Liver (tissue), 10 donors: ENCODE measurements at places on chromosomes 2 and 18. TPM values are rescaled to one million over a fixed set of nuclear protein-coding genes. Genes with fewer than 3 reads are reported as not detected.

ABHD1 gene
- 0.54 TPM for polyA plus RNA-seq

DNA sequence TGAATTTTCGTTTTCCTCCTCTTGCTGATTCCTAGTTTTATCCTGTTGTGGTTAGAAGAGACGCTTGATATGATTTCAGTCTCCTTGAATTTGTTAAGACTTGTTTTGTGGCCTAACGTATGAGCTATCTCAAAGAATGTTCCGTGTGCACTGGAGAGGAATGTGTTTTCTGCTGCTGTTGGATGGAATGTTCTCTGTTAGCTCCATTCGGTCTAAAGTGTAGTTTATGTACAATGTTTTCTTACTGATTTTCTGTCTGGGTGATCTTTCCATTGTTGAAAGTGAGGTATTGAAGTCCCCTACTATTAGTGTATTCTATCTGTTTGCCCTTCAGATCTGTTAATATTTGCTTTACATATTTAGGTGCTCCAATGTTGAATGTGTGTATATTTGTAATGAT lies 25.9 kb downstream of the COLEC11 start:
- DNase-seq = no peak

- no peak for DNase-seq
Observed at GRCh38 chr2:25295621-25296020, 46.1 kb downstream of the DNMT3A start.

DNA sequence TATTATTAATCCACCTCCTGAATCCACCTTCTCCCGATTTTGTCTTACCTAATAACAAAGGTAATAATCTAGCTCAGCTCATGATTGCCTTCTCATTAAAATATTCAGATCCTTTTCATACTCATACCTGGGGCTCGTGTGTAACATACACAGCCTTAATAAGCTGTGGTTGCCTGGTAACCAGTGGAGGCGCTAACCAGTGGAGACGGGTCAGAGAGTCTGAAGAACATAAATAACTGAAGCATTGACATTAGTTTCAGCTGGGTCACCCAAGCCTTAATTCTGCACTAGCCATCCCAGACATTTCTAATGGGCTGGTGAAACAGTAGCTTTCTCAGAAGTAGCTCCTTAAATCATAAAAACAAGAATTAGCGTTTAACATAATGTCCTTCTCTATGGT lies 14.8 kb upstream of the DTNA start:
- no peak for DNase-seq

DNA sequence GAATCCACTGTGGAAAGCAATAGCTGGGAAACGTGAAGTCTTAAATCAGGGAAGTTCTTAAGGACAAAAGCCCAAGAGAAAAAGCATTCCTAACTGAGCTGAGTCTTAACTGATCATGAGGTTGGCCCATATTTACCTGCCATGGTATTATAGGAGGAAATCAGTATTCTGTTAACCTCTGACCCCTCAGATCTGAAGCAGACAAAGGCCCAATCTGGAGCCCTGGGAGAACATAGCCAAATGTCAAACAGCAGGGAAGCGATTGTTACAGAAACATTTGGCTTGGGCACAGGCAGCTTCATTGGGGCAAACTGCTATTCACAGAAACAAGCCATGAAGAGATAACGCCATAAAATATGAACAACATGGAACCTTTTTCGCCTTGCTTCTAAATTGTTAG lies 18.8 kb downstream of the EPHA4 start:
- no peak for DNase-seq

DNA sequence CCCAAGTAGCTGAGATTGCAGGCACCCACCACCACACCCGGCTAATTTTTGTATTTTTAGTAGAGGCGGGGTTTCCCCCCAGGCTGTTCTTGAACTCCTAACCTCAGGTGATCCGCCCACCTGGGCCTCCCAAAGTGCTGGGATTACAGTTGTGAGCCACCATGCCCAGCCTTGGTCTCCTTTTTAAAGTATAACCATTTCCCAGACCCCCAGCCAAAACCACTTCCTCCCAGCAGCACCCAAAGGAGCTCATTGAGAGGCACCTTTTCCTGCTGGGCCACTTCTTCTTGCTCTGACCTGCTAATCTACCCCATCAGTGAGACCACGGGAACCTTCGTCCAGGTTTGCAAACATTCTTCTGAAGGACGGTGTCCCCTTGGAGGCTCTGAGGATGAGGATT lies 69.9 kb downstream of the INPP5D start:
- no peak for DNase-seq

- no peak for DNase-seq
Observed at GRCh38 chr18:30378097-30378496, 664.4 kb downstream of the DSC3 start.
